ENCODE measurements at places on chromosomes 5 and 9.

DNA sequence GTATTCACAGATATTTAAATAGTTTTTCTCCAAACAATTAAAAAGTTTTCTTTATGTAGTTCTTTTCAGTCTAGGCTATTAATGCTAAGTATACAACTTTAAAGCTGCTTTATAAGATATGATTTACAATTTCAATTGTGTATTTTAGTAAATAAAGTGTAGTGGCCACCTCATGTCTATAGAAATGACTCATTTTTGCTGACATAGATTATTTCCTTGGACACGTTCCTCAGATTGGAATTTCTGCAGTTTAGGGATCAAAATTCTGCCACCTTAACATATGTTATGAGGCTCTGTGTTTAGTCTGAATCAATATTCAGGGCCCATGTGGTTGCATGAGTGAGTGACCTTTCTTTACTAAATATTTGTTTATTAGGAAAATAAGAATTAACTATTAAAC lies 750.2 kb downstream of the IRX1 start:
- DNase-seq = no peak

DNA sequence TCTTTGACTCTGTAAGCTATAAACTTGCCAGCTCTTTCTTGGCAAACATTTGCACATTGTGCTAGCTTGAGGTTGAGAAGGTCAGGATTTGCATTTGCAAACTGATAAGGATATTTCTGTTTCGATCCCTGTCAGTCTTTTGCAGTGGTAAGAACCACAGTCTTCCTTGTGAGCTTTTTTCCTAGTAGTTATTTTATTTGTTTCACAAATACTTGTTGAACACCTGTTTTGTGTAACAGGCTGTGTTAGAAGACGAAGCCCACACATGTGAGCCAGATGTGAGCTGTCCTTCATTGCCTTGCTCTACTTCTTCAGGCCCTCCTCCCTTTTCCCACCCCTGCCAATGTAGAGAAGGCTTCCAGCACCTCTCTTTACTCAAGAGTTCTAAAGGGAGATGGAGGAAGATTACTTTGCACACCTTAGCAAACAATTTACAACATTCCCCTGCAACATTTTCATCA lies 327.0 kb upstream of the KLF4 start:
- no peak for DNase-seq

DNA sequence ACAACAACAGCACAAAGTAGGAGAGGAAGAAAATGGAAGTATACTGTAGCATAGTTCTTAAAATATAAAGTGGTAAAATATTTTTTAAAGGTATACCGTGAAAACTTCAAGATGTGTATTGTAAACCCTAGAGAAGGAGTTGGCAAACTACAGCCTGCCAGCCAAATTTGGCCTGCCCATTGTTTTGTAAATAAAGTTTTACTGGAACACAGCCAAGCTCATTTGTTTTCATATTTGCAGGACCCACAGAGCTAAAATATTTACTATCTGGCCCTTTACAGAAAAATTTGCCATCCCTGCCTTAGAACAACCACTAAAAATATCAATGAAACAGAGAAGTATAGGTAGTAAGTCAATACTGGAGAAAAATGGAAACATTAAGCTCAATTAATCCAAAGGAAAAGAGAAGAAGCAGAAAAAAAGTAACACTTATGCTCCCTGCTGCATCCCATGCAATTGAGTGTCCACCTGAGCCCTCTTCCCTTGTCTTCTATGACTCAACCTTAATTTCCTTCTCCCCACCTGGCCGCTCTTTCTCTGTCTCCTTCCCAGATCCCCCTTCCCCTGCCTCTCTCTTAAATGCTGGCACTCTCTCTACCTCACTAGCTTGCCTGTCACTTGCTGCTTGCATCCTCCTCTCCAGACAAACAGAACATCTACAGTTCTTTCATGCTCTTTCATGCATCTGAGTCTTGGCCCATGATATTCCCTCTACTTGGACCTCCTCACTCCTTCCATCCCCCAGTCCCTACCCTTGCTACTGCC lies 50.6 kb upstream of the FER start:
- DNase-seq = no peak

GRCh38 chr9:21255538-21256212 lies 15.9 kb upstream of the IFNA14 start:
- DNase-seq = no peak

DNA sequence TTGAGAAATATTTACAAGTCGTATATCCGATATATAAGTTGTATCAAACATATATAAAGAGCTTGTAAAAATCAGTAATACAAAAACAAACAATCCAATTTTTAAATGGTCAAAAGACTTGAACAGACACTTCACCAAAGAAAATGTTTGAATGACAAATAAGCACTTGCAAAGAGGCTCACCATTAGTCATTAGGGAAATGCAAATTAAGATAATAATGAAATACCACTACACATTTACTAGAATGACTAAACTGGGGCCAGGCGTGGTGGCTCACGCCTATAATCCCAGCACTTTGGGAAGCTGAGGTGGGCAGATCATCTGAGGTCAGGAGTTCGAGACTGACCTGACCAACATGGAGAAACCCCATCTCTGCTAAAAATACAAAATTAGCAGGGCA lies 134.6 kb upstream of the HAND1 start:
- no peak for DNase-seq

- no peak for DNase-seq
Measured at GRCh38 chr9:121498487-121499176, 1.0 kb downstream of the GGTA1 start.

- DNase-seq = no peak
Measured at GRCh38 chr5:35046774-35047173, 975 bp downstream of the AGXT2 start.

DNA sequence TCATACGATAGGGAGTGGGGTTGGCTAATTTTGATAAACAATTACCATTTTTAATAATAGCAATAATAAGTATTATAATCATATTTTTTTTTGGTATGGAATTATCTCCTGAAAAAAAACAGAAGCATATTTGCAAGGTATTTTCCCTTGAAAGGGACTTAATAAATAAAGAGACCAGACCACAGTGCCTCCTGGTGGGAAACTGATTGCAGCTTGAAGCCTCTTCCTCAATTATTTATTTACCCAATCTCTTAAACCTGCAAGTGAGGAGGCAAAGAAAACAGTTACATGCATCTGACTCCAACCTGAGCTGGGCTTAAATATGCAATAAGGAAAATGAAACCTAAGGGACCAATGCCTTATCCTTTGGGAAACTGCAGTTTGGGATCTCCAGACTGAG lies 388.1 kb upstream of the ACO1 start:
- no peak for DNase-seq

GRCh38 chr9:113436728-113437515 lies 26.4 kb downstream of the C9orf43 start:
- no peak for DNase-seq

DNA sequence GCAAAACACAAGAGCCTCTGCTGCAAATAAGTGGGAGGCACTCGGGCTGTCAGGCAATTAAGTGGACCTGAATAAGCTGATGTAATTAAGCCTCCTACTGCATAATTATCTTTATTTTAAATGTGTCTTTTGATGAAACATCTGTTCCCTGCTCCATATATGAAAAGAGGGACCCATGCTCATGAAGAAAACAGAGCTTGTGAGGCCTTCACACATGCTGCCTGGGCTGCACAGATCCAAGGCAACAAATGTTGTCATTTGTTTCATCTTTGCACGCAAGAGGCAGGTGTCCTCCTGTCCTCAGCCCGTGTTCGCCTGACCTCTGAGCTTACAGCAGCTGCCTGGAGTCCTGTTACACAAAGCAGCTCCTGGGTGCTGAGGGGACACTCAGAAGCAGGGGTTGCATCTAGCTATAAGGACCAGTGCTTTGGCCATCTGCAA lies 381.1 kb downstream of the ZNF608 start:
- no peak for DNase-seq

GRCh38 chr9:71839668-71840067 lies 71.3 kb downstream of the ABHD17B start:
- DNase-seq = no peak

DNA sequence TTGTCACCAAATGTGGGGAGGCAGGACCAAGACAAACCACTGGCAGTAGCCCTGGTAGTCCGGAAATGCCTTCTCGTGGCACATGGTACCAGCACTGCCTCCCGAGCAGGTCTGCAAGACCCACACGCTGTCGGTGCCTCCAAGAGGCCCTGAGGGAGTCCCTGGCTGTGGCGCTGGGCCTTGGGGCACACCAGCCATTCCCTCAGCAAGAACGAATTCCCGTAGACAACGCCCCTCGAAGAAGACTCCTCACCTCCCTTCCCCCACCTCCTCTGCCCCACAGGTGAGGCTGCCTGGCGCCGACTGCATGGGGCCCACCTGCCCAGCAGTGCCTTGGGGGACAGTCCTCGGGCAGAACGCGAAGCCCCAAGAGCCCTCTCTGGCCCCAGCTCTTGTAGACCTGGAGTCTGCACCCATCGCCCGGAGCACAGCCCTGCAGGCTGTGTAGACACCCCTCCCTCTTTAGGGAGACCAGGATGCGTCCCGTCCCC lies 56.0 kb downstream of the EXD3 start:
- no peak for DNase-seq

DNA sequence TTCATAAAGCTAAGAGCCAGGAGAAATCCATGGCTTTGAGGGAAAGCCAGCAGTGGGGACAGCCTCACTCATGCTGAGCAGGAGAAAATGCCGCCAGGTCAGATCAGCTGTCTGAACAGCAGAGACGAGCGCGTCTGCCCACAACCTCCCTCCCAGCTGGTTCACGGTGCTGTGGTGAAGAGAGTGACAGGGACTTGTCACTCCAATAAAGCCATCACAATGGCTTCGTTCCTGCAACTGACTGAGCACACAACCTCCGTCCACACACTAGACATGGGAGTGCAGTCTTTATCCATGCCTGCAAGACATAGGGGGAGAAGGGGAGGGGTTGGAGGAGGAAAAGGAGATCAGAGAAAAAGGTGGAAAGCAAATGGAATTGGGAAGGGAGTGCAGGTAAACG lies 206.9 kb downstream of the GABBR2 start:
- DNase-seq = no peak

DNA sequence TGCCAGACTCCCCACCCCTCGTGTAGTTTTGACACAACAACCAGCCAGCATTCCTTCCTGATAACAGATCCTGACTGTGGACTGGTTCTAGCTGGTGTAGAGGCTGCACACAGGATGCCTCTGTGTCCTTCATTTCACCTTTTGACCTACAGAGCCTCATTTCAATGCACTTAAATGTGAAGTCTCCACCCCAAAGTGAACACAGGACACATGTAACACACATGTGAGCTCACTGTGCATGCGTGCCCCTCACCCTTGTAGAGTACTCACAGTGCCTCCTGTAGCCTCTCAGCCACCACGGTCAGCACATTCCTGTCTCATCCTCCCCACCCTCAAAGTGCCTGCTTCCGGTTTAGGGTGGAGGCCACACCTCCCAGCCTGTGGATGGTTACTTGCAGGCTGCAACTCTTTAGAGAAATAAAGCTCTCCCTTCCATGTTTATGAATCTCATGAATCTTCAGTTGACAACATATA lies 11.6 kb upstream of the NKD2 start:
- no peak for DNase-seq

DNA sequence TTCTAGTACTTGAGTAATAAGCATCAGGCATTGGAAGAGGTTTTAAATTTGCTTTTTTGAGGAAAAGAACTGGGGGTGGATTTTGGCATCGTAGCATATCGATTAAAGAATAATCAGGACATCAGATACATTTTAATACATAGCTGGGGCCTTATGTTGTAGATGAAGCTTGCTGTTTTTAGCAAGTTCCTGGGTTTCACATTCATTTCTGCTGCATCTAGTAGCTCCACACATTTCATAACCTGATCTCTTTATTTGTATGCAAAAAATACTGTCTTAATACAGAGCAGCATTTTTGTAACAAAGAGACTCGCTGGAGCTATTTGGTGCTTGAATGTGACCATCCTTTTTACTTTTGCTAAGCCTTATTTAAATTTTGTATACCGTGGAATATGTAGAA lies 28.5 kb downstream of the CD180 start:
- DNase-seq = no peak

GRCh38 chr9:35452481-35452880 lies 37.4 kb upstream of the RUSC2 start:
- DNase-seq = no peak

GRCh38 chr9:8114826-8115225 lies 315.2 kb upstream of the DMAC1 start:
- DNase-seq = no peak

DNA sequence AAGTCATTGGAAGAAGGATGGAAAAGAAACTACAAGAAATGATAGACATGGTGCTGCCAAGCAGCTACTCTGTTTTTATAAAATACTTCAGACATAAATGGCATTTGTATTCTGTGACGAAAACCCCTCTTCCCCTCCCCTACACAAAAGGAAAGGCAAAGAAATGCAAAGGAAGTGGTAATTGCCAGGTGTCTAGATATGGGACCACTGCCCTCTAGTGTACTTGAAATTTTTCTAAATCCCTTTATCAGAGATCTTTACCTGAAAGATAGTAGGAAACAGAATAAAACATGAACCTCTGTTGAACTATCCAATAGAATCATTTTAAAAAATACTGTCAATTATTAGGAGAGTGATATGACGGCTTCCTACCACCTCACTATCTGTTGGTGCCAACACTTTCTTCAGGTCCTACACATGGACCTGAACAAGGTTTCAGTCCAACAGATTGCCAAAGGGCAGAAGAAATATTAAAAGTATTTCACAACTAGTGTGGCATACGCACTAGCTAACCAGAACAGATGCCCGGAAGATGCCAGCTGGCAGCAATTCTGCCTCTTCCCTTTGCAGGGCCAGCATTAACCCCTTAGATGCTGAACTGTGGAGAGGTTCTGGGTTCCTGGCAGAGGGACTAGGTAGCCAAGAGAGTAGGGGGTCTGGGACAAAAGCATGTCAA lies 104.1 kb downstream of the TSSK1B start:
- no peak for DNase-seq

DNA sequence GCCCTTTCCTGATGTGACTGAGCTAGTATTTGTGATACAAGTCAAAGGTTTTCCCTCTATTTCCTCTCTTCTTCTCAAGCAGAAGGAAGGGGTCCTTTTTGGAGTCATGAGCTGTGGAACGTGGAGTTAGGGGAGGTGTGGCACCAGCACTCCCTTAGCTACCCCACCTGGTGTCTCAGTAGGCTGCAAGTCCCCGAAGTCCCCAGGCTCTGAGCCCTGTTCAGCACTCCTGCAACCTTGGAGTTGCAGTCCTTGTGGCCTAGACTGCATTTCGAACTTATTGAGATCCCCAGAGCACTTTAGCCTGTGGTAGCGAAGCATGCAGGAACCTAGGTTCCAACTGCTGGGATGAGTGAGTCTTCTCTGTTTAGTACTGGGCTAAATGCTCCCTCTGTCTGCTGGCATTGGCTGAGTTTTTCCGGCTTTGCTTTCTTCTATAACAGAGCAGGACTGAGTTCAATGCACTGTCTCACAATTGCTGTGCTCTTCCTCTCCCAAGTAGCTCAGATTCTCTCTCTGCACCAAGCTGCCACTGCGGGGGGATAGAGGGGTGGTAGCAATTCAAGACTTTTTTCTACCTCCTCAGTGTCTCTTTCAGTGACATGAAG lies 600.7 kb upstream of the CDH9 start:
- no peak for DNase-seq
